ENCODE measurements at places on chromosomes 1 and 21.

GRCh38 chr1:234149217-234149616 is 224.0 kb upstream of the COA6 start:
- DNase-seq: no peak

DNA sequence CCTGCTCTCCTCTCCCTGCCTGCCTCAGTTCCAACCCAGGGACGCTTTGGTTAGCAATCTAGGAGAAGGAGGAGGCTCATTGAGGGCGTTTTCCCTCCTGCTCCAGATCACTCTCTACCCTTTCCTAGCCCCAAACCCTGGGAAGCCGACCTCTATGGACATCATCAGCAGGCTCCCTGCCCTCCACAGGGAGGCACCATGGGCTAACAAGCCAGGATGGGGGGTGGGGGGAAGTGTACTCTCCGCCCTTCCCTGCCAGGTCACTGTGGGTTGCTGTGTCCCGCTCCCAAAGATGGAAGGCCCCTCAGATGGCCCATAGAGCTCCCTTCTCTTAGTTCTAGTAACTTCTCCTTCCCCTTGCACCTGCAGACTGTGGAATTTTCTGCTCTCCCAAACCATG is 35.7 kb downstream of the KCND3 start:
- no peak for DNase-seq

- no peak for DNase-seq
These were observed 16.5 kb downstream of the NOS1AP start for GRCh38 chr1:162085991-162086390.

GRCh38 chr21:43767984-43768867 is 7.9 kb downstream of the CSTB start:
- DNase-seq: peak; percentile 45

- DNase-seq: no peak
These were observed 156.1 kb downstream of the PIGK start for GRCh38 chr1:77063118-77063517.

DNA sequence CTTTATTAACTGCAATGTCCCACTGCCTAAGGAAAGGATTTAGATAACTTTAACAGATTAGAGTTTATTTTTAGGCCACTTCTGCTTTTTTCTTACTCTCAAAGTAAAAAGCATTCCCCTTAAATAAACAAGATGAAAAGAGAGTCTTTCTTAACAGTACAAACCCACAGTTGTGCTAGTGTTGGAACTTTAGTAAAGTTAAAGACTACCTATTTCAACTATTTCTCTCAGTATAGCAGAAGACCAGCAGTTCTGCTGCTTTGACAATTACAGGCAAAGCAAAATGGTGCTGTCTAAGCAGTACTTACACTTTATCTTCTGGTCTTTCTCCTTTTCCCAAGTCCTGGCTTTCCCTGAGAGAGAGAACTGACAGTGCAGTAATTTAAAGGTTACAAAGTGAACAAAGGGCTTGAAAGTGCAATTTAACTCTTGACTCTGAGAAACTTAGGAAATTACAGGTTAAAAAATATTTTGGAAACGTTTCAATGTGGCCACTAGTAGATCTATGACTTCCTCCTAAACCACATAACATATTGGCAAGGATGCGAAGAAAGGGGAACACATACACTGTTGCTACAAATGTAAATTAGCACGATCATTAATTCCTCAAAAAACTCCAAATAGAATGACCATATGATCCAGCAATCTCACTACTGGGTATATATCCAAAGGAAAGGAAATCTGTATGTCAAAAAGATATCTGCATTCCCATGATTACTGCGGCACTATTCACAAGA is 135.4 kb upstream of the POGK start:
- no peak for DNase-seq

- DNase-seq: peak; percentile 80
These were observed 539 bp downstream of the LAMC1 start for GRCh38 chr1:183023601-183024316.

DNA sequence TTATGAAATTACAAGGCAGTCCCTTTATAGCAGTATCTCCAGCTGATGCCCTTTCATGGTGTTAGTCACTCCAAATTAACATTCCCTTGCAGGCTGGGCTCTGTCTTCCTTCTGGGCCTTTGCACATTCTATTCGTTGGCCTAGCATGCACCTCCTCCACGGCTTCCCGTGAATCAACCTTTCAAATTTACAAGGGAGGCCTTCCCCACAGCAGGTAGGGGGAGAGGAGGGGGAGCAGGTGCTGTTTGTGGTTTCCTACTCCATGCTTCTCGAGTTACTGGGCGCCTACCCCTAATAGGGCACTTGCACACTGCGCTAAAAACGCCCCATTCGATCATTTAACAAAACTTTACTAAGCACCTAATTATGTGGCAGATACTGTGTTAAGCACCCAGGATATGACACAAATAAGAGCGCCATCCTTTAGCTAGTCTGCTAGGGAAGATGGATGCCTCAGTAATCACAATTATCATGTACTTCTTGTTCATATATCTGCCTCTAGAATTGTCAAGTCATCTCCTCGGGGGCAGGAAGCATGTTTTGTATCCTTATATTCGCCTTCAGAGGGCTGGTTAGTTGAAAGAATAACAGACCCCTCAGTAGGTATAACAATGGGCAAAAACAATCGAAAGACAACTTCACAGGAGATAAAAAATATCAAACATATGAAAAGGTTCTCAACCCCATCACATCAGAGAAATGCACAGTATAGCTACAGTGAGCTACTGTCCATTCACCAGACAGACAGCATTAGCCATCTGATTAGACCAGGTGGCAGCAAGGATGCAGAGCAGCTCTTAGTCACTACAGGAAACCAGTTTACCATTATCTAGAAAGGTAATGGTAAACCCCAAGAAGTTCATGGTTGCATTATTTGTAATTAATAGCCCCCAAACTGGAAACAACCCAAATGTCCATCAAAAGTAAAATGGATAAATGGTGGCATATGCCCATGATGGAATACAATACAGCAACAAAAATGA is 1.7 kb upstream of the ADAR start:
- no peak for DNase-seq

DNA sequence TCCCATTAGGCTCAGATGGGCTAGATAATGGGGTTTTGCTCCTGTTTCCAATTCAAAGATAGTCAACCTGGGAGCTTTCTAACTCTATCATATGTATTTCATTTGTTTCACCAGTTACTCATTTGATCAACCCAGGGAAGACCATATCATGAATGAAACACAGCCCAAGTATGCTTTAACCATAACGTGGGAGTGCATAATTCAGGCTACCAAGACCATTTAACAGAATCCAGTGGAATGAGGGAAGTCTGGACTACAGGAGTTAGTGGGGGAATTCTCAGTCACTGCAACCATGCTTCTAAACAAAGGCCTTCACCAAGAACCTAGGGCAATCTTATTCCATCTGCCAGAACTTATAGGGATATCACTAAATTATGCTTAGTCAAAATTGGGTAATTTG is 15.0 kb upstream of the SLC16A1 start:
- no peak for DNase-seq

DNA sequence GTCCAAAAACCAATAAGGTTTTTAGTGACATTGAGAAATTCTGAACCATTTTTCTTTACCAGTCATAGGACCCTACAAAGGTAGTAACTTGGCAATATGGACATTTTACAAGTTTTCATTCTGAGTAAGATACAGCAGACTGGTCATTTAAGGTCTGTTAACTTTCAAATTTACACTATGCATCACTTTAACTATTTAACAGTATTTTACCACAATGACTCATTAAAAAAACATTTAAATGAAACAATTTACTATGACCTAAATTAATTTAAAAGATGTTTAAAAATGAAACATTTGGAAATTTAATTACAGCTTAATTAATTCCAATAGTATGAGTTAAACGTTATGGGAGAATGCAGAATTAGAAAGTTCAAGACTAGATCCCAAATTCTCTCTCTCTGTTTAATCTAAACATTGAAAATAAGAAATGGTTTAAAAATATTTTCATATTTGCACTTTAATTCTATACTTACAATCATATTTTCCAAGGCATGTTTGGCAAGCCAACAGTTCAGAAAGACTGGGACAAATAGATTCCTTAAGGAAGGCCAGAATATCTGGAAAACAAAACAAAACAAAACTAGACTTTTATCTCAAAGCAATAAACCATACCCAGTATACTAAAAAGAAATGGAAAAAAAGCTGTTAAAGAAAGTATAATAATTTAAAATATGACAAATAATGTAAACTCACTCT is 140.9 kb downstream of the KCNT2 start:
- no peak for DNase-seq

GRCh38 chr1:167434306-167434705 is 84.0 kb downstream of the CD247 start:
- DNase-seq: no peak

DNA sequence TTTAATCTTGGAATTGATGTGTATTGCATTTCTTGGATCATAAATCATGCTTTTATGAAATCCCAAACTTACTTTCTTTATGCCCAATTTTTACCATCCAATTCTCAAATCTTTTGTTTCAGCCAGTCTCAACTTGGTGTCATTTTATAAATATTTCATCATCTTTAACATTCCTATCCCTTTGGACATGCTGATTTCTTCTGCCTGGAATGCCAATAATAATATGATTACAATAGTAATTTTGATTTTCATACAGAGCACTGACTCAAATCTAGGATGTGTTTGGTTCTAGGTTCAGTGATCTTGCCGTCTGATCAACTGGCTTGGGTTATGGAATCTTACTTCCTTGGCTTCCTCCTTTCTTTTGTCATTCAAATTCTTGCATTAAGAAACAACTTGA is 12.8 kb downstream of the RRP15 start:
- DNase-seq: no peak

- DNase-seq: no peak
These were observed 25.5 kb upstream of the ERRFI1 start for GRCh38 chr1:8051650-8052049.

GRCh38 chr1:117843791-117844190 is 85.6 kb downstream of the GDAP2 start:
- no peak for DNase-seq

- no peak for DNase-seq
These were observed 46.0 kb upstream of the WARS2 start for GRCh38 chr1:119186471-119186870.

- no peak for DNase-seq
These were observed 17.1 kb downstream of the RC3H1 start for GRCh38 chr1:174005032-174005431.

- no peak for DNase-seq
These were observed 87.9 kb downstream of the CDC14A start for GRCh38 chr1:100440075-100440809.

- no peak for DNase-seq
These were observed 213.7 kb downstream of the PBX1 start for GRCh38 chr1:164772635-164773034.

DNA sequence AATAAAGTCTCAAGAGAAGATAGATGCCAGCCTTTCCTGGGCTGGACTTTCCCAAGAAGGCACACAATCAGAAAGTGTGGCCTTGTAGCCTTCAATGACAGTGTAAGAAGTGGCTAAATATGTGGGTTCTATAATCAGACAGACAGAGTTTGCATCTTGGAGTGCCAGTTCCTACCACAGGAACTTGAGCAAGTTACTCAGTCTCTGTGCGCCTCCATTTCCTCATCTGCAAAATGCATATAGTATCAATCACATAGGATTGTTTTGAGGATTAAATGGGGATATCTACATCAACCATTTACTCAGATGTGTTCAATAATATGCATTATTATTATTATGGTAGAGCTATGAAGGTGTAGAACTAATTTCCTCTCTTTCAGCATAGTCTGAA is 176.8 kb upstream of the PTBP2 start:
- no peak for DNase-seq

GRCh38 chr1:161790587-161791317 is 24.6 kb downstream of the ATF6 start:
- DNase-seq: no peak

DNA sequence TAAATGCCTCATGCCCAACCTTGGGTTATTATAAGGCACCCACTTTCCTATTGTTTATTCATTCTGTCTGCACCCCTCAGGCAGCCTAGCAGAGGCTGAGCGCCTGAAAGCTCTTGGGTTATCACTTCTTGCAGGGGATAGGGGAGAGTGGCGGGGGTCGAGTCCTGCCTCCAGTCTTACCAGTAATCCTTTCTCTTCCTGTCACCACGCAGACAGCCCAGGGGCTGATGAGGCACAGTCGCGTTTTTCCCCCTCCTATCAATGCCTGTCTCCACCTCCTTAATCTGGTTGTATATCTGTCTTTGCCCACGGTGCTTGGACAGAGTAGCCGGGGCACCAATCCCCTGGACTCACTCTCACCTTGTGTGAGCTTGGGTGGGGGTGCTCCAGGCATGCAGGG is 733.1 kb downstream of the MATN1 start:
- DNase-seq: no peak

- no peak for DNase-seq
These were observed 1.6 kb downstream of the RASSF5 start for GRCh38 chr1:206508956-206509355.

DNA sequence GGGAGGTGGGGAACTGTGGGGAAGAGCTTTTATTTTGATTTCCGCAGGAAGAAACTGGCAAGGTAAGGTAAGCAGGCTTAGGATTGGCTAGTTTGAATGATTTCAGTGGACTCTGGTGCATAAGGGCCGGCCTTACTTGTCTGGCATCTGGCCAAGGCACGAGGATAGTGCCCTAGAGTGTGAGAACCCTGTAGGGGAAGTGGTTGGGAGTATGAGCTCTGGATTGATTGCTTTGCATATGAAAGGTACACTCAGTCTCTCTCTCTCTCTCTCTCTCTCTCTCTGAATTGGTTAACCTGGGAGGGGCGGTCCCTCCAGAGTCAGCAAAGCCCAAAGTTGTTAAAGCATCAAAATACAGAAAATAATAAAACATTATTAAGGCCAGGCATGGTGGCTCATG is 463.0 kb downstream of the SIPA1L2 start:
- no peak for DNase-seq

GRCh38 chr1:54685335-54685905 is 30.2 kb upstream of the TTC4 start:
- DNase-seq: no peak

DNA sequence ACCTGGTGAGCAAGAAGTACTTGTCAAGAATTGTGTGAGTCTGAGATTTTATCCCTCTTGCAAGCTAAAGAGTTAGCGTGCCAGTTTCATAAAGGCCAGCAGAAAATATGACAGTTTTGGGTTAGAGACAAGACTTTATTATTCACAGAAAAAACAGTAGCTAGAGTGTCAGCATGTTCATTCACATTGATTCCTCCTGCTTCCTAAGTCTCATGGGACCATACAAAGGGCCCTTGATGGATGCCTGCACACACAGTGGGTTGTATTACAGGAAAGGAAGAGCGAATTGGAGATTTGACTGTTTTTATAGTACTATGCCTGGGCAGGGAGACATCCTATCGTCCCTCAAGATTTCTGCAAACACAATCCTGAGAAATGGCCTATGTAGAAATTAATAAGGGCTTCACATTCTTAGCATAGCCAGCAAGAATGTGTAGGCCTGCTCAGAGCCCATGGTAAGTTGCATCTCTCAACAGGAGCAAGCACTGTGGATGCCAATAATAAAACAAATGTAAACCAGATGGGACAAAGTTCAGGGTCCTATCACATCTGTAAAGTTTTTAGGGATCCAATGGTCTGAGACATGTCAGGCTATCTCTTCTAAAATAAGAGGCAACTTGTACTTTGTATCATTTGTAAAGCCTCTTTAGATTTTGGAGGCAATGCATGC is 4.0 kb upstream of the ASPM start:
- DNase-seq: no peak

All from Right ventricle myocardium inferior (tissue), 1 donor.